ENCODE measurements at places on chromosomes 6 and 20.

GRCh38 chr6:19988555-19988954 lies 151.4 kb downstream of the ID4 start:
- DNase-seq: no peak

- no peak for DNase-seq
These were observed 85.6 kb upstream of the CARMIL1 start for GRCh38 chr6:25193460-25194171.

- no peak for DNase-seq
These were observed 94.7 kb downstream of the CLIC5 start for GRCh38 chr6:45920819-45921511.

GRCh38 chr6:155185544-155185943 lies 78.3 kb upstream of the CLDN20 start:
- no peak for DNase-seq

DNA sequence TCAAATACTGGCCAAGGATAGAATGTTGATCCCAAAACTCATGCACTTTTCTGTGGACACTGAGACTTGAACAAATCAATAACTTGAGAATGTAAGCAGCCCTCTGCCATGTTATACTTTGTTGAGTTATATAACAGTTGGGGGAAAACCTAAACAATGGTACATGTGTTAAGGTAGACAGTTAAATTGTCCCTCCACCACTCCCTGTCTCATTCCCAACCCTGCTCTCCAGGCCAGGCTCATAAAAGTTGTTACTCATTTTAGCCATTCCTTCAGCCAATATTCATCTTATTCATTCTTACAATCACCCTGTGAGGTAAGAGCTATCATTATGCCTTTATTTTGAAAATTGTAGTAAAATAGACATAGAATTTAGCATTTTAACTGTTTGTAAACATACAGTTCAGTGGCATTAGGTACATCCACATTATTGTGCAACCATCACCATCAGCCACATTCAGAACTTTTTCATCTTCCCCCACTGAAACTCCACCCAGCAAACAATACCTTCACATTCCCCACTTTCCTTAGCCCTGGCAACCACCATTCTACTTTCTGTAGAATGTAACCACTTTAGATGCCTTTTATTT lies 38.2 kb upstream of the IER3 start:
- no peak for DNase-seq

All from right hindlimb (tissue), 1 donor.